Stimulated activated CD4-positive, alpha-beta T cell treated with anti-CD3 and anti-CD28 coated beads, Interleukin-2, amount 100 ng/mL, for 24 hours (primary cell): ENCODE measurements at places on chromosomes 1 and 21.

- no peak for DNase-seq
Observed at GRCh38 chr1:116261227-116261626, 111.8 kb upstream of the ATP1A1 start.

DNA sequence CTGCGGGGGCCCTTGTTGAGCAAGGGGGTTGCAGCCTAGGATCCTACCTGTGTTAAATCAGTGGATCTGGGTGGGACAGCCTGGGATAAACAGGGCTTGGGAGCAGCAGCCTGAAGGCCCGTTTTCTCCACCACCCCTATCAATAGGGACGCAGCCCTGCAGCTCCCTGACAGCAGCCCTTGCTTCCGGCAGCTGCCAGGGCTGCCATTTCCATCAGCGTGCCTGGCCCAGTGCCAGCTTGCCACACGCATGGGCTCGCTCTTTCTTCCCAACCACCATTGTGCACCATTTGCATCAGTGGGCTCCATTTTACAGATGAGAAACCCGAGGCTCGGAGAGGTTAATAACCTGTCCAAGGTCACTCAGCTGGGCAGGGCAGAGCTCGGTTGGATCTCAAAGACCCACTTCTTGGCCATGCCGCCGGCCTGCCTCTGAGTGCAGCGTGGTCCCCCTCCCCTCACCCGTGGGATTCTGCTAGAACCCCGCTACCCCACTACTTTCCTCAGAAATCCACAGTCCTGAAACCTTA lies 3.8 kb downstream of the WNT4 start:
- DNase-seq, result no peak

GRCh38 chr1:187053876-187054275 lies 225.1 kb downstream of the PLA2G4A start:
- no peak for DNase-seq

DNA sequence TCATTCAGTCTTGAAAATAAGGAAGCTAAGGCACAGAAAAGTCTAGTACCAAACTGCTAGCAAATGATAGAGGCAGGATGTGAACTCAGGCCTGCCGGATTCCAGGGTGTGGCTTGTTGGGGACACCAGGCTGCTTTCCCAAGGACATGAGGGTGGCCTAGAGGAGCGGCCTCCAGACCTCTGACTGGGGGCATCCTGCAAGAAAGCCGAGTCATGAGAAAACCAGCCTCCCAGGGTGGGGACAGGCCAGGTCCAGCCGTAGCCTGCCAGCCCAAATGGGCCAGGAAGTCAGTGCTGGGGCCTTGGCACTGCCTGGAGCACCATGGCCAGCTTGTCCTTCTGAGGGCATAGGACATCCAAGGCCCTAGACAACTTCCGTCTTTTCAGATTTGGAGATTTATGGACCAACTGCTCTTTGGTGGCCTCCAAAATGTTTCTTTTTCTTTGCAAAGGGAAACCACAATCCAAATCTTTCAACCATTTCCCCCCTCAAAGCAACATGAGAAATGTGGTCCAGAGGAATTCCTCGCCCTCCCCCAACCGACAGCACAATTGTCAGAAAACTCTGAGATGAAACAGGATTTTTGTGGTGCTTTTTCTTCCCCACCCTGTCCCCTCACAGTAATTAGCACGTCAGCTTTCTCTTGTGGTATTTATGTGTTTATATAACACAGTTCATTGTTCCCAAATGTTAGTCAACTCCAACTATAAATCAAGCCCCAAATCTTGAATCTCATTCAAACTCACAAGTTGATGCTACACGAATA lies 212.3 kb downstream of the KAZN start:
- DNase-seq, result no peak

- DNase-seq, result no peak
Observed at GRCh38 chr1:151620286-151620685, 8.4 kb downstream of the SNX27 start.

DNA sequence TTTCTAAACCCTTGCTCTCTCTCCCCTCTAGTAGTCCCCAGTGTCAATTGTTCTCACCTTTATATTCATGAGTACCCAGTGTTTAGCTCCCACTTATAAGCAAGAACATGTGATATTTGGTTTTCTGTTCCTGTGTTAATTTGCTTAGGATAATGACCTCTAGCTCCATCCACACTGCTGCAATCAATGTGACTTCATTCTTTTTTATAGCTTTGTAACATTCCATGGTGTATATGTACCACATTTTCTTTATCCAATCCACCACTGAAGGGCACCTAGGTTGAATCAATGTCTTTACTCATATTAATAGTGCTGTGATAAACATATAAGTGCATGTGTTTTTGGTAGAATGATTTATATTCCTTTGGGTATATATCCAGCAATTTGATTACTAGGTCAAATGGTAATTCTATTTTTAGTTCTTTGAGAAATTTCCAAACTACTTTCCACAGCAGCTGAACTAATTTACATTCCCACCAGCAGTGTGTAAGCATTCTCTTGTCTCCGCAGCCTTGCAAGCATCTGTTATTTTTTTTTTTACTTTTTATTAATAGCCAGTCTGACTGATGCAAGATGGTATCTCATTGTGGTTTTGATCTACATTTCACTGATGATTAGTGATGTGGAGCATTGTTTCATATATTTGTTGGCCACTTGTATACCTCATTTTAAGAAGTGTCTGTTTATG lies 277.8 kb downstream of the LTN1 start:
- no peak for DNase-seq

- no peak for DNase-seq
Observed at GRCh38 chr1:208054485-208054884, 143.6 kb upstream of the CD34 start.

- no peak for DNase-seq
Observed at GRCh38 chr1:247204177-247204647, 32.4 kb upstream of the ZNF124 start.

GRCh38 chr1:46642115-46642680 lies 25.6 kb upstream of the MOB3C start:
- no peak for DNase-seq

DNA sequence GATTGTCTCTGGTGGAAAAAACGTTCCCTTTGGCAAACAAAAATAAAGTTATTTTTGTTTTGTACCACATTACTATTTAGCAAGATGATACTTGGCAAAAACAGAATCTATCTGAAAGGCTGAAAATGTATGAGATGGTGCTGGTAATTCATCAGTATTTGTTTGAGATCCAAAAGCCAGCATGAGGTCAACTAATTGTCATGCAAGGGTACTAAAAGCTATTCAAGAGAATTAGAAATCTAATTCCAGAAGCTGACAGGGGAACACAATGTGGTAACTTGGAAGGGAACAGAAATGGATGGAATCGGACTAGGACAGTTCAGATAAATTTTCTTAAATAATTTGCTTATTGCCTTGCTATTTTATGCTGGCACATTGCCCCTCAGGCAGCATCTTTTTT lies 263.8 kb downstream of the KCNT2 start:
- DNase-seq, result no peak

DNA sequence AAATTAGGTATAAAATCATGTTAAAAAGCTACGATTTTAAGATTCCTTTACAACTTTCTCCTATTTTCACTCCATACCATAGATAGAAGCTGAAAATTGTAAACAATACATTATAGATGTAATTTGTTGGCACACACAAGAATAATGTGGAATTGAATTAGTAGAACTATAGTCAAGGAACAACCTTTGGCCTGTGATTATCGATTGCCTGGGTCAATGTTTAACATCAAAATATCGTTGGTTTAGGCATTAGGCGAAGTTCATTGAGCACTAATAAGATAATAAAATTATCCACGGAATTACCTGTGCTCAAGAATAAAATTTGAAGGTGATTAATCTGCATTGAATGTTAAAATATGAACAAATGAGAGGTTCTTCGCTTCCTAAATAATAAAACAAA lies 455.1 kb upstream of the ZP4 start:
- DNase-seq, result no peak

DNA sequence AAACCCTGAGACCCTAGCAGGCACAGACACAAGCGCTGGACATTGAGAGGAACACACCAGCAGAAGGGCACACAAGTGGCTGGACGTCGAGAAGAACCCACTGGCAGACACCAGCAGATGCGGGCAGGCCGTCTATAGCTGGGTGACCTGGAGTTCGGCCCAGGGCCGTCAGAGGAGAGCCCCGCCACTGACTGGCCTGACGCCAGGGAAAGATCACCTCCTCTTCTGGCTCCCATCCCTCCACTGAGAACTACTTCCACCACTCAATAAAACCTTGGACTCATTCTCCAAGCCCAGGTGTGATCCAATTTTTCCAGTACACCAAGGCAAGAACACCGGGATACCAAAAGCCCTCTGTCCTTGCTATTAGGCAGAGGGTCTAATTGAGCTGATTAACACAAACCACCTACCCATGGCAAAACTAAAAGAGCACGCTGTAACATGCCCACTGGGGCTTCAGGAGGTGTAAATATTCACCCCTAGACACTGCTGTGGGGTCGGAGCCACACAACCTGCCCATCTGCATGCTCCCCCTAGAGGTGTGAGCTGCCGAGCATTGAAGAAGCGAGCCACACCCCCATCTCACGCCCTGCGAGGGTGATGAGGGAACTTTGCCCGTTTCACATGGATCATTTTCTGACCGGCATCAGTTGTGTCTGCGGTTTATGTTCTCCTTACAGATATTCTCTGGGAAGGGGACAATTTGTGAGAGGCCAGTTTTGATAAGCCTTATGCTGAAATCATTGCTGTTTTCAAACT lies 104.8 kb downstream of the HLX start:
- no peak for DNase-seq

- DNase-seq, result no peak
Observed at GRCh38 chr1:153478047-153478691, 17.7 kb upstream of the S100A7 start.

- peak; percentile 71 for DNase-seq
Observed at GRCh38 chr1:27342778-27343638, 1.2 kb downstream of the SYTL1 start.

GRCh38 chr1:28862571-28863403 lies 50.8 kb downstream of the OPRD1 start:
- DNase-seq, result no peak
